HuH-7.5 (cell line): ENCODE measurements at places on chromosomes 7 and 10.

GRCh38 chr10:19577381-19577780, 238.9 kb upstream of the PLXDC2 start:
- no peak for DNase-seq

- DNase-seq = no peak
Observed at GRCh38 chr10:87862679-87863052, 667 bp downstream of the KLLN start.

DNA sequence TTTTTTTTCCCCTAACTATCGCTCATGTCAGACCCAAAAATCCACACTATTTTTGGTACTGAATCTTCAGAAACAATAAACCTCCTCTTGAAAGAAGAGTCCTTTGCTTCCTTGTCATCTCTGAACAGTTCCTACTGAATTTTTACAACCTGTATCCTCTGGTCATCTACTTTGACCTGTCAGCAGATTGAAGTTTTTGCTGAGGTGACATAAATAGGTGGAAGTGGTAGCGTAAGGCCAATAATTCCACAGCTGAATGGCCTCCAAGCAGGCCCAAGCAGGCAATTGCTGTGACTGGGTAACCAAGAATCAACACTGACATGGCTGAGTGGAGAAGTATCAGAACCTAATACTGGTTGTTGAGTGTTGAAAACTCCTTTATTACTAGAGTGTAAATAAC, 117.4 kb upstream of the MAGI2 start:
- DNase-seq = no peak

DNA sequence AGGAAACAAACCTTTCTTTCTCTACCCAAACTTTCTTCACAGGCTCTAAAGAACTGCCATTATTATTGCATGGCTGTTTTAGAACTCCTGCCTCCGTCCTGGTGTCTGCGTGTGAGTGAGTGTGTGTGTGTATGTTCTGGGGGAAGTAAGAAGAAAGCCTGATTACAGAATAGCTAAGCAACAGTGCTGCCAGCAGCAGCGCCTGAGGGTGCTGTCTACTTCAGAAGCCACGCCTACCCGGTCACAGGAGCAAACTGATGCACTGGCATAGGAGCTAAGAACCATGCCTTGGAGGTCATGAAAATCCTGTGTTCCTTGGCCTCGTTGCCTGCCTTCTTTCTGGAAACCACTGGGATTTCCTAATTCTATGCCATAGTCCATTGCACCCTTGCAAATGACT, 25.2 kb downstream of the LIPK start:
- no peak for DNase-seq

DNA sequence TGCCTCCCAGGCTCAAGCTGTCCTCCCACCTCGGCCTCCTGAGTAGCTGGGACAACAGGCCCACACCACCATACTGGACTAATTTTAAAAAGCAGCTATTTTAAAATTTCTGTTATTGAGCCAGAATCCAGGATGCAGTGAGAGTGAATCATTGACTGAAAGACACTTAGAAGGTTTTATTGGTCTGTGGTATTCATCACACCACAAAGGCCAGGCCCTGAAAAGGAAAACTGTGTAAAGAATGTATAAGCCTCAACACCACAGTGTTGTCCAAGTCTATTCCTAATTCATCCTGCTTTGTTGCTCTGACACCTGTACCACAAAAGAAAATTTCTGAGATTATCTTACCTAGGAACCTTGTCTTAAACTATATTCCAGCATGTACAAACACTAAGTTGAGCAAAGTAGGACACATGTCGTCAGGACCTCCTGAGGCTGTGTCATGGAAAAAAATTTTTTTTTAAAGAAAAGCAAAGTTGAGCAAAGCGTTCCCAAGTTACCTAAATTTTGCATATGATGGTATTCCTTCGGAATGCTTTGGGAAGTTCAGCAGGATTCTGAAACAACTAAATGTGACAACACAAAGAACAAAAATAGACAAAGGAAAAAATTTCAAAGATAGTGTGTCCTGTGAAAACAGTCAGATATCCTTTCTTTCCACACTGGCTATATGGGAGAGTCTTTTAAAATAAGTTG, 129.6 kb upstream of the MKLN1 start:
- DNase-seq = no peak
